ENCODE measurements at places on chromosomes 2 and 18. TPM values are rescaled to one million over a fixed set of nuclear protein-coding genes. Genes with fewer than 3 reads are reported as not detected.

Gene MBP
- total RNA-seq, result 24.1 TPM

Gene FOXI3
- total RNA-seq, result not detected

- no peak for DNase-seq
Observed at GRCh38 chr2:60556576-60557485, 3.4 kb upstream of the BCL11A start.

DNA sequence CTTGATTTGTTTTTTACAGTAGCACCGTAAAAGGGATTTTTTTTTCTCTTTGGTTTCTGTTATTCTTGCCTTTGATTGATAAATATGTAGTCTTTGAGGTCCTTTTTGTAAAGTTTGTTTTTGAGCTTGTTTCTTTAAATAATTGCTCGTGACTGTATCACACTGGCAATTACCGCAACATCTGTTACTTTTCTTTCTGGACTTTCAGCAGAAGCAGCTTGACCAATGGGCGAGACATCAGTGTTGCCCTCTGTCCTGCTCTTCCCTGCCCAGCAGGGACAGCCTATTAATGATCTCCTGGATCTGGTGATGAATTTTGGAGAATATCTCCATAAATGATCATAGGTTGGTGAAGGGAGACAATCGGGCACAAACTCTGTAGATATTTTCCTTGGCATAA lies 74.9 kb downstream of the TDRD15 start:
- DNase-seq, result no peak

GRCh38 chr2:120436460-120436739 lies 90.5 kb downstream of the INHBB start:
- peak; percentile 15 for DNase-seq

GRCh38 chr18:58132595-58133261 lies 88.7 kb downstream of the NEDD4L start:
- DNase-seq, result no peak

DNA sequence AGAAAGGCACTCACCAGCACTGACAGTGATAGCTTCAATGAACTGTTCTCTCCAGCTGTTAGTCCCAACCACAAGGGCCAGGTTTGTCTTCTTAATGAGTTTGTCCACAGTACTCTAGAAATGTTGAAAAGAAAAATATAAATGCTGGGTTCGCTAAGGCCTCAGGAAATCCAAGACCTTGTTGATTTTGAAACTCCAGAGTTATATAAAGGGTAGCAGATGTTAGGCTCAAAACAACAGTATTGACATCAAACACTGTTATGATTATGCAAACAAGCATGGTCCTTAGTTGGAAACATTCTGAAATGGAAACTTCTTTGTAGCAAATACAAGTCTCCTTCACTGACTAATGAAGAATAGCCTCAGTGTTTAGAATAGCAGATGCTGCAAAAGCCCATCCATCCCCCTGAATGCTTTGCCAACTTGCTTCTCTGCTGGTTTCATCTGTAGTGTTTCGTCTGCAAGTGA lies 291.1 kb downstream of the SLC8A1 start:
- no peak for DNase-seq

DNA sequence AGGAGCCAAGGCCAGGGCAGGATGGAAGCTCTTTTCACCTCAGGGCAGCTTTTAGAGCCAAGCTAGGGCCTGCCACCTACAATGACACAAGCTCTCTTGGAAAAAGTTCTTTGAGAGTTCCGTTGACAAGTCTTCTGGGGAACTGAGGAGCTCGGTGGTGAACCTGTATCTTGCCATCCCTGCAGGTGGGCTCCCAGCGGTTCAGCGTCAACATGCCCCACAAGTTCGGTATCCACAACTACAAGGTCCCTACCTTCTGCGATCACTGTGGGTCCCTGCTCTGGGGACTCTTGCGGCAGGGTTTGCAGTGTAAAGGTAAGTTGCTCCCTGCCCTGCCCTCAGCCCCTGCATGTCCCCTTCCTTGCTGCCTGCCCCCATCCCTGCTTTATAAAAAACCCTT lies 312.8 kb upstream of the EPAS1 start:
- DNase-seq, result peak; percentile 16

DNA sequence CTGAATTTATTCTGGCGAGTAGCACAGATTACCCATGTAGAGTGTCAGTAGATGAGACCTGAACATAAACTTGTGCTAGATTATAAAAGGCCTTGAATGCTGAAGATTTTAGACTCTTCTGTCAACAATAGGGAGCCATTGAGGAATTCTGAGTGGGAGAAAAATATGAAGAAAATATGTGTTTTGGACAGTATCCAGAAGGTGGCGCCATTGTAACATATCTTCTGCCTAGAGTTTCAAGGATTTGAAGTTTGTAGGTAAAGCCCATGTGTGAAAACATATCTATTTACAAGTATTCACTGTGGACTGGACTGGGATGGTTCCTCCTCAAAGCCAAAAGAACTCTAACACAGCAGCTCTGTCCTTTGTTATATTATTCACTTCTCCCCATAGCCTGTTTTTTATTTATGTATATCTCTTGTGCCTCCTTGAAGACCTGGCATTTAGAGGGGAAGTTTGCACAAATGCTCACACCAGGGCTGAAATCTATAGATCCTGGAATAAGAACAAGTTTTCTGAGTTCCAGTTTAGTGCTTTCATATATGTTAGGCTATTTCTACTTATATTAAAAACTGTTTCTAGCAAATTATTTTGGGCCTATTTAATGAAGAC lies 124.9 kb downstream of the RDH14 start:
- no peak for DNase-seq
